M059J (cell line): ENCODE measurements at places on chromosomes 13 and 19.
A peak's percentile ranks its signal among the peaks of the same experiment; 100 is the strongest.

DNA sequence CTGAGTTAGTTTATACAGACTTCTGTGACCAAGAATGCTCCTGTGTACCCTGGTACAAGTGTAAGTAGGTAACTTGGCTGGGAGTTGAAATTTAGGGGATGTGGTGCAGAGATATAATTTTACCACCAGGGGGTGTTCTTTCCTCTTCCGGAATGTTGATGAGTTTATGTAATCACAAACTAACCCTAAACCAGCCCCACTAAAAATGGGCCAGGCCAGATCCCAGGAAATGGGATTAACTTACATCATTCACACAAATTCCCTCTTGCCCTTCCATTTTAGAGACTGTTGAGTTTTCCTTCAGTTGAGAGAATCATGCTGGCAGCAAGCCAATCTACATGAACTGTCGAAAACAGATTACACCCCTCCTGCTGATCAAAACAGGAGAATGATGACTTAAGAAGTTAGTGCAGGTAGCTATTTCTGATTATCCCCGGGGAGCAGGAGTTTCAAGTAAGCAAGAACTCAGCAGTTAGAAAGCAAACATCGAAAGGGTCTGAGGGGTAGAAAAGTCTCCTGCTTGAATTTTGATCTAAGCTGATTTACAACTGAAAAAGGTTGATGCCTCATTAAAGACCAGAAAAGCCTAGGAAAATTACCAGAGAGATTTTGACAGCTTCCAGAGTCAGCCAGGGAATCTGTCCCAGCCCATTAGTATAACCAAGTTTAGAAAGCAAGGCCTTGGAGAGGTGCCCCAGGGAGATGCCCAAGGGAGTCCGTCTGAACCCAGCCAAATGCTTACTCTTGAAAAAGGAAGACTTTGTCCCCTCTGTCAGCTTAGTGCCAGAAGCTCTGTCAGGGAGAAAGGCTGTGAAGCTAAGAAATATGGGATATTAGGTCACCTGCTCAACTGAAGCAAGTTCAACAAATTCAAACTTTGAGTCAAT lies 32.3 kb upstream of the MED4 start:
- DNase-seq: peak; percentile 63

DNA sequence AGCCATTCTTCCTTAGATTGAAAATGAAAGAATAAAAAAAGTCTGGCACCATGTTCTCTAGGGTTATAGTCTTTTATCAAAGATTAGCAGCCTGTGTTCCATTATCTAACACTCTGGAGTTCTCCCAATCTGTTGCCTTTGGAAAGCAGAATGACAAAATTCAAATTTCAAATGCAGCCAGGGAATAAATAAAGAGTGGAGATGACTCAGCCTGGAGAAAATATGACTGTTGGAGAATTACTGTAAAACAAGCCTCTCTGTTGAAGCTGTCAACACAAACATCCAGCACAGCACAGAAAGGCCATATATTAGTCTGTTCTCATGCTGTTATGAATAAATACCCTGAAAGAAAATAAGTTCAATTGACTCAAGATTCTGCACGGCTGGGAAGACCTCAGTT lies 650.5 kb upstream of the SLC10A2 start:
- no peak for DNase-seq

DNA sequence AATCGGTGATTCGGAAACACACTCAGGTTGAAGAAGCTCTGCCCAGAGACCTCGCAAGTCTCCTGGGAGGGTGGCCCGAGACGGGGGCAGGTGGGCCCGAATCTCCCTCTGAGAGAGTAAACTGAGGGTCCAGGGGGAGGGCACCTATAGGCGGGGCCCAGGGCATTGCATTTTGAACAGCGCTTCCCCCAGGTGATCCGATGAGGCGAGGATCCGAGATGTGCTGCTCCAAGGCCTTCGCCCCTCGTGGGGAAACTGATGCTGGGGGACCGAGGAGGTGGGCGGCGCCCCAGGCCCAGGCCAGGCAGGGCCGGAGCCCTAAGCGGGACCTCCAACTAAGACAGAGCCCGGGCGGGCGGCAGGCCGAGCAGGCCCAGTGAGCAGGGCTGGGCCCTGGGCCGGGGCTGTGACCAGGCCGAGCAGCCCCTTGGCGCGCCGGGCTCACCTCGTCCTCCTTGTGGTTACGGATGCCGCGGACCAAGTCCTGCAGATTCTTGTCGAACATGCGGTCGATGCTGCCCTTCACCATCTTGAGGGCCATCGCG lies 500 bp downstream of the AP3D1 start:
- no peak for DNase-seq

GRCh38 chr13:45446181-45446580 lies 18.6 kb upstream of the COG3 start:
- peak; percentile 30 for DNase-seq

- DNase-seq: peak; percentile 78
Observed at GRCh38 chr19:46990991-46991676, 28.5 kb upstream of the NPAS1 start.

DNA sequence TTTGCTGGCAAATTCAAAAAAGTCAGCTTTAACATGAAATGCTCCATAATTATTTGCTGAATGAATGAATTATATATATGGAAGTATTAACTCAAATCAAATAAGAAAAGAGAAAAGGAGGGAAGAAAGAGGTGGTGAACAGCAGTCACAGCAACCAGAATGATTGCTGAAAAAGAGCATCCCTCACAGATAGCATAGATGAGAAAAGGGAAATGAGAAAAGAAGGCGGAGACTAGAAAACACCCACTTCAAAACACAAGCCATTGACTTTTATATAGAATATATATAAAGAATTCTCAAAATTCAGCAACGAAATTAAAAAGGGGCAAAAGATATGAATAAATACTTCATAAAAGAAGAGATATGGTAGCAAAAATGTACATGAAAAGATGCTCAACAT lies 75.2 kb downstream of the CAB39L start:
- no peak for DNase-seq

DNA sequence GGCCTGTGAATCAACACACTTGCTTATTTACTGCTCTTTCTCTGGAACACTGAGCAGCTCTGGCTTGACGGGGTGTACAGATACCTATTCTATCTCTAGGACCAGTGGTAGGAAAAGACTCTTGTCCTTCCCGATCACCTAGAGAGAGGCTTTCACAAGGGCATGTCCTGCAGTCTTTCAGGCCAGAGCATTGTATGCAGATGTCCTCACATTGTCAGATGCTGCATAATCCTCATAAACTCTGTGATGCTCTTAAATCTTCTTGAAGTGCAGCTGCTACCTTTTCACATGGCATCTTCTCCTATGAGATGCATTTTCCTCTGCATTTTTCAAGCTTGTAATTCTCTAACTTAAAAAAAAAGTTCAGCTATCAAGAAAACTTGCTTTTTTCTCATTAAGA lies 369.4 kb downstream of the OLFM4 start:
- DNase-seq: no peak

- DNase-seq: peak; percentile 76
Observed at GRCh38 chr19:1942078-1942933, 1.3 kb downstream of the CSNK1G2 start.

DNA sequence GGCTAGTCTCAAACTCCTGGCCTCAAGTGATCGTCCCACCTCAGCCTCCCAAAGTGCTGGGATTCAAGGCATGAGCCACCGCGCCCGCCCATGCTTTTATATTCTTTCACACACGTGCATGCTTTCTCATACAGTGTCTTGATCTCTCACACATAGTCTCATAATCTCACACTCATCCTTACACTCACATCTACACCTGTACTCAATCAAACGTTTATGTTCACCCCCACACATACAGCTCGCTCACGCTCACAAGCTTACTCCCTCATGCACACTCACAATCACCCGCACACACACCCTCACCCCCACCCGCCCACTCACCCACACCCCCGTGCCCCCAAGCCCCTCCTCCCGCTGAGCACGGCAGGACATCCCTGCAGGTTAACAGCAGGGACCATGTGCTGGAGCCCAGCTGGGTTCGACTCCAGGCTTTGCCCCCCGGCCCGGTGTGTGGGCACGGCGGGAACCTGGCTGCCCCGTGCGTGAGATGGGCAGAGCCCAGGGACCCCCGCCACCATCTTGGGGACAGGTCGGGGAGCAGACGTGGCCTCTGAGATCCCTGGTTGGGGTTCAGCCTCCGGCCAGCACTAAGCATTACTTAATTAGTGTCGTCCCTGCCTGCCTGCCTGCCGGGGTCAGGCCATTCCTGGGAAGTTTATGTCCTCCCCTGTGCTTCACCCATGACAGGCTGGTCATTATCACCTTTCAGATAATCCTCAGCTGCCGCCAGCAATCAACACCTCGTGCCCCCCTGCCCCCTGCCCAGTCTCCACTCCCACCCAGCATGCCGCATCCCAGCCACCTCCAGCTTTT lies 11.4 kb downstream of the SBK2 start:
- DNase-seq: no peak

DNA sequence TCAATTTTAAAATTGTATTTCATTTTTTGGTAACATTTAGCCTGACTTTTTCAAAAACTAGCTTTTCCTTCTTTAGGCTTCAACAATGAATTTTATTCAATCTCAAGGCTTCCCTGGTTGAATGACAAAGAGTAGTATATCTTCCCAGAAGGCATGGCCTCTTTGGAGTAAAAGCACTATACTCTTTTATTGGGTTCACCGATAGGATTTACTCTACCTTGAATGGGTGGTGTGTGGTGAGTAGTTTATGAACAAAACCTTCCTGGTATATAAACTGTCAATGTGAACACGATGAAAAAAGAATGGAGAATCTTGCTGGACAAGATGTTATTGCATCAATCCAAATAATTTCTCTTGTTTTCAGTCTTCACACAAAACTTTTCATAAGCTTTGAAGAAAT lies 167.7 kb downstream of the DACH1 start:
- DNase-seq: no peak

DNA sequence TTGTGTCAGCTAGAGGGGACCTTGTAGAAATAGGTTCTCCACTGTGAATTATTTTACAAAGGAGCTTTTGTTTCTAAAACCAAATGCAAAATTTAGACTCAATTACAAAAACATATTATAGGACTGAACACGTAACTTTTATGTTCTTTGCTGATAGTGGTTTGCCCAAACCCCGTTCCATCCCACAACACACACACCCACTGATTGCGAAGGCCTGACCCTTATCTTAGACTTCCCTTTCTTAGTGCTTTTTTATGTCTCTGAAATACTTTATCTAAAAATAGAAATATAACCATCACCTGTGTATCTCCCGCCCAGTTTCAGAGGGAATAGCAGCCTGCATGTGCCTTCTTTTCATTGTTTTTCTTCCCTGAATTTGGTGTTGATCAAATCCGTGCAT lies 13.0 kb downstream of the CCNA1 start:
- no peak for DNase-seq

GRCh38 chr19:43719918-43720317 lies 4.0 kb downstream of the IRGC start:
- DNase-seq: no peak

DNA sequence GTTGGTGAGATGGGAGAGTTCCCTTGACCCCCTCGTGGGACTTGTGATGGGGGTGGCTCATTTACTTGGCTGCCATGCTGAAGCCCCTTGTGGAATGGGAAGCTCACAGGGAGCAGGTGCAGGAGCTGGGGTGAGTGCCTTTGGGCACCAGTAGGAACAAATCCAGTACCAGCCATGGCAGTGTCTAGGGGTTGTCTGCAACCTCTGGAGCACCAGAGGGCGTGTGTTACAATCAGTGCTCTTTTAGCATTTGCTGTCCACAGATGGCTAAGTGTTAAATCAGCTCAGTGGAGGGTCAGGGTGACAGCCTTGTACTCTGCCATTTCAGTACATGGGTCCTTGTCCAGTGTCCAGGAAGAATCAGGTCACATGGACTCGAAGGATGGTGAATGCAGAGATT lies 75.6 kb downstream of the ATP8A2 start:
- DNase-seq: no peak

GRCh38 chr13:27797228-27797624 lies 4.9 kb downstream of the GSX1 start:
- DNase-seq: peak; percentile 33

GRCh38 chr19:54969647-54970046 lies 3.5 kb downstream of the NLRP2 start:
- DNase-seq: no peak

- DNase-seq: no peak
Observed at GRCh38 chr13:37716420-37717195, 118.0 kb upstream of the POSTN start.

DNA sequence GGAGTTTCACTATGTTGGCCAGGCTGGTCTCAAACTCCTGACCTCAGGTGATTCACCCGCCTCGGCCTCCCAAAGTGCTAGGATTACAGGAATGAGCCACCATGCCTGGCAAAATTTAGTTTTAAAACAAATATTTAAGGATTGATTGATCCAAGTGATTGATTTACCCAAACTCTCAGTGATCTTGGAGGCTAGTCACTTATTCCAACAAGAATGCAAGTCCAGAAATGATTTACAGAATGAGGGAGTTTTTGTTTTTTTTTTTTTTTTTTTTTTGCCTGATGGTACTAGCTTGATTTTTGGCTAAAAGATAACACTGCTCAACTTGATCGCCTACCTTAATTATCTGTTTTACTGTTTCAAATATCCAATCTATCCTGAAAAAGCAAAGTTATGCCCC lies 5.7 kb upstream of the TEX26 start:
- no peak for DNase-seq

GRCh38 chr13:44474122-44474910 lies 100.7 kb downstream of the SERP2 start:
- peak; percentile 43 for DNase-seq
